ENCODE measurements at places on chromosomes 5 and 9.

DNA sequence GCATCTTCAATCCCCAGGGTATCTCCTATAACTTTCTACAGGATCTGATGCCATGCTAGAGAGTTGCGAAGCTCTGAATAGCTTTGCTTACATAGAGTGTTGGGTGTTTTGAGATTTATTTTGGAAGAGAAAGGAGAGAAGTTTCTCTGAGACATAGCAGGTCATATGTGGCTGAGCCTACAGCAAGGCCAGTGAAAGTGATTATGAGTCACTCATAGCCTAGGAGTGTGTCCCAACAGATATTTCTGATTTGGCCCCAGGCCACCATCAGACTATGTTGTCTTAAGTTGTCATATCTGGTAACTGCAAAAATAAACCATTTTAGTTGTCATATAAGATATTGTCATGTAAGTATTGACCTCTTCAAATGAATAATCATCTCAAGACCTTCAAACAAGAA is 132.0 kb upstream of the RAI14 start:
- no peak for DNase-seq

DNA sequence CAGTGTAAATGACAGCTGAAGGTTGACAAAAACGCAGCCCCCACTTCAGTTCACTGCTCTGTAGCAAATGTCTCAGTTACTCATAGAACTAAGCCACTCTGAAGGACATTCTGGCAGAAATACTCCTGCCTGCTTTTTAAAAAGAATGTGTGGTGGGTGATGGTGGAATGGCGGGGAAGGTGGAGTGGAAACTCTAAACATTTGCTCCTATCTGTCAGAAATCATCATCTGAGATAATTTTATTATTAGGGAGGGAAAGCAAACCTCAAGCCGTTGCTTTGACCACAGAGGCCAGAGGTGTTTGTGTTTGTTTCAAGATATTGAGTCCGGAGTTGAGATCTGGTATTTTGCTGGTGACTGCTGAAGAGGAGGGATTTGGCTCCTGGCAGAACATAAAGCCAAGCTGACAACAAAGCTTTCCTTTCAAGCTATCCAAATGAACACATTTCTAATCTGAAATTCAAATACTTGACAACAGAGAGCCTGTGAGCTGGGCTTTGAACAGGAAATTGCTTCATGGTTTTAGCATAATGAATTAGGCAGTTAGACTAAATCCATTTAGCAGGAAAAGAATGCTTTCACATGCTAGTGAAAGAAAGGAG is 362.7 kb downstream of the CSNK1G3 start:
- no peak for DNase-seq

DNA sequence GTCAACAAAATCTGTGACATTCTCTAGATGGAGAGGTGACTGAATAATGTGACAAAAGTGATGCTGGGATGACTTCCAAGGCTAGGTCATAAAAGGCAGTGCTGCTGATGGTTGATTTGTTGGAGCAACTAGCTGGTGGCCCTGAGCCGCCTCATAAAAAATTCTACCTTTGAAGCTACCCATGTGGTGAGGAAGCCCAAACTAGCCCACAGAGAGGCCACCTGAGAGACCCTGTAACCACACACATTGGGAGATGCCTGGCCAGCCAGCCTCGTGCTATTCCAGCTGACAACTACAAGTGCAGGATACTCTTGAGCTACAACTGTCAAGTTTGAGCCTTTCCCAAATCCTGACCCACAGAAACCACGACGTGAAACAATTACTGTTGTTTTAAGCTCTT is 22.7 kb downstream of the CLTA start:
- DNase-seq, result no peak

DNA sequence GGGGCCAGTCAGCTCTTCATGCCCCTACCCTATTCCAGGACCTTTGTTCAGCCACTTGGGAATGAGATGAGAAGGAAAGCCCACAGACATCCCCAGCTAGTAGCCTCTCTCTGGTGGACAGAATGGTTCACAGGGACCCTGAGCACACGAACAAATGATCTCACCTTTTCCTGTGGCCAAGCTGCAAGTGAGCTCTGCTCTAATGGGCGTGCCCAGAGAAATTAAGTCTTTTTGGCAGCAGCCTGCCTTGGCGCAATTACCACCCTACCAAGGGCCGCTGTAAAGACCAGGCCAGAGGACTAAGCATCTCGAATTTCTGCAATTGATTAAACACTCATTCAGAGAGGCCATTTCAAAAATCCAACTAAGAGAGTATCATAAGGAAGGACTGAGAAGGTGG is 56.0 kb downstream of the WHRN start:
- DNase-seq, result no peak
